ENCODE measurements at places on chromosomes 7 and 10. TPM values are rescaled to one million over a fixed set of nuclear protein-coding genes. Genes with fewer than 3 reads are reported as not detected.

- no peak for DNase-seq
Observed at GRCh38 chr10:123415523-123415922, 250.6 kb upstream of the GPR26 start.

Gene IGF2BP3
- 11.7 TPM for total RNA-seq

- no peak for DNase-seq
Observed at GRCh38 chr10:131858118-131858515, 42.7 kb upstream of the PPP2R2D start.

GRCh38 chr7:51162724-51163329, 153.8 kb downstream of the COBL start:
- DNase-seq, result peak; percentile 90

Gene OPN1SW
- not detected for total RNA-seq

Gene SPDYE6
- not detected for total RNA-seq

DNA sequence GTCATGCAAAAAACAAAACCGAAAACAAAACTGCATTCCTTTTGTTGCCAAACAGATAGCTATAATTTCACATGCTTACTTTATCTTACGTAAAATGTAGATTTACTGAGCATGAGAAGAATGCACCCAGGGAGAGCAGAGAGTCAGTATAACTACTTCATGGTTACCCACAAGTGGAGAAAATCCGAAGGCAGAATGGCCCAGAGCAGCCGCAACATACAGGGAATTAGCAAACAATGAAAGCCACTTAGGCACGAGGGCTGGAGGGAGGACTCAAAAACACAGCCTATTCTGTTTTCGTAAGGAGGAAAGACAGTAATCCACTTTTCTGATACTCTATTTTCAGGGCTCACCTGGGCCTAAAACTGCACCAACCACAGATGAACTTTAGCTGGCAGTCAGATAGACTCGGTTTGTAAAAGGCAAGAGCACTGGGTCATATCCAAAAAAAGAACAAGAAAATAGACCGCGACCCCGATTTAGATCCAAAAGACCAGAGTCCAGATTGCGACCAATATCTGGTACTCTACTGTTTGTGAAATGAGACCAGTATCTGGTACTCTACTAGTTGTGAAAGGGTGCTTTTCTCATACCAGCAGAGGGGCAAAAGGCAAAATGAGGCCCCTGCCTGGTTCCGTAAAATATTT, 1.3 kb downstream of the ITPRIP start:
- DNase-seq, result no peak

DNA sequence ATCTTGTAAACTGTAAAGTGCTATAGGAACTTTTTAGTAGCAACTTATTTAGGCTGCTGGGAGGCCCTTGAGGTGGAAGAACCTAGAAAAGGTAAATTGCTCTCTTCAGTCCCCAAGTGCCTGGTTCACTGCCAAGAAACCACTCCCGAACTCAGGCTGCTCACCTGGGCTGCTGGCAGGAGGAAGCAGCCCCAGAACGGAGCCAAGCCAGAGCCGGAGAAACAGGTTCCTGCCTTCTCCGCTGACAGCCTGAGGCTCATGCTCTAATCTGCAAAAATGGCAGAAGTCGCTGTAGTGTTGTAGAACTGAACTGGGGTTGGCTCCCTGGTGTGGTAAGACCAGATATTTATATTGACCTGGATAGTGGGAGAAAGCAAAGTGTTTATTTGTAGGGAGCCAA, 136.0 kb downstream of the CUL2 start:
- peak; percentile 100 for DNase-seq

DNA sequence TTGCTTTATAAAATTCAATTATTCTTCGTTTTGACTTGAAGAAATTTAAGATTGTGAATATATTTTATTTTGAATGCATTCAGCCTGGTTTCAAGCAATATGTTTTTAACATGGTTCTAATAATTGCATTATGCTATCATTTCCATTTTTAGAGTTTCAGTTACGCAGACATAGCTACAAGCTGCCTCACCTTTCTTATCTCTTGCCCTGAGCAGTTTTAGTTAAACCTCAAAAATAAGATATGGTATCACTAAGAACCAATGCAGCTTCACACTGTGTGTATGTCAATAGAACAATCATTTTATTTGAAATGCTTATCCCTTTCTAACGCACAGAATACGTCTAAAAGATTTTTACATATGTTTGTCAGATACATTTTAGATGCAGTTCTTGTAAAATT, 632.6 kb upstream of the KCND2 start:
- no peak for DNase-seq

Gene CLRN3
- total RNA-seq, result not detected

Gene C7orf33
- not detected for total RNA-seq

Data from PC-3 (cell line).